SHP77 treated with DMSO at 0.1 percent for 48 hours (cell line): ENCODE measurements at places on chromosomes 7 and 10.

DNA sequence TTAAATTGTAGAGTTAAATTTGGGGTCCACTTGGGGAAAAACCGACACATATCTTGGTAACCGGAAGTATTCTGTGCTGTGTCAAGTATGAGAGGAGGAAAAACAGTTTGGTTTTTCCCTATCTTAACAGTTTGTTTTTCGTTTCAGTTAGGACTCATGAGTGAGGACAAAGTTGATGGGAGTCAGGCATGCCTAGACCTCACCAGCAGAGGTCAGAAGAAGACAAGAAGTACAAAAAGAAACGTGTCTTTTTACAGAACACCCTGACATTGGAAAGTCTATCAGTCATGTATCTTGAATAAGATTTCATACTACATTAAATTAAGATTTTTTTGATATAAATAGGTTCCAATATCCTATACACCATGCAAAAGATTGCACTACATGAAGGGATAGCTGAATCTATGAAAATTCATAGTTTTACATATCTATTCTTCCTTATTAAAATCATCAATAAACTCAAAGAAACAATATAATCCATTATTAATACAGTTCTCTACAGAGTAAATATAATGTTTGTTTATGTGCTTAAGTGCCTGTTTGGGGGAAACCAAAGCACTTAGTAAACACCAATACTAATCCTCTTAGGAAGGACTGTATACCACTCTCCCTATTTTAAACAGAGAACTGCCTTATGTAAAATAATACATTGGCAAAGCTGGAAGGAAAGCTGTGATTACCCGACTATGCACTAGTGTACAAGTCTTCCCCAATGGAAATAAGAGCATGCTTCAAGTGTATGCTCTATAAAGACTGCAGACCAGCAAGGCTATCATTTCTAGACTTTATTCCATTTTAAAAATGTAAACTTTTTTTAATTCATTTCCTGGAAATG, 95.6 kb downstream of the USP6NL start:
- DNase-seq, result peak; percentile 19

DNA sequence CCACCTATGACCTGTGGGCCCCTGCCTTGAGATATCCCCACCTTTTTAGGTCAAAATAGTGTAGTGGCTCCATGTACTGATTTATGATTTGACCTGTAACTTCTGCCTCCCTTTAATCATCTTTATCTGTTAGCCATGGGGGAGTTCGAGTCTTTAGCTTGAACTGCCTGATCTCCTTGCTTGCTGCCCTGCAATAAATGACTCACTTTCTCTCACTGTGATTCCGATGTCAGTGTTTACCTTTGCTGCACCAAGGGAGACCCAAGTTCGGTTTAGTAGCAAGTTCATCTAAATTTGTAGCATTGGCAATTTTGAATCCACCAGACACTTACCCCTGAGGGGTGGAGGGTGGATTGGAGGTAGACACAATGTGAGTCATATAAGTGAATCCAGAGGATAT, 814.6 kb upstream of the AUTS2 start:
- no peak for DNase-seq

DNA sequence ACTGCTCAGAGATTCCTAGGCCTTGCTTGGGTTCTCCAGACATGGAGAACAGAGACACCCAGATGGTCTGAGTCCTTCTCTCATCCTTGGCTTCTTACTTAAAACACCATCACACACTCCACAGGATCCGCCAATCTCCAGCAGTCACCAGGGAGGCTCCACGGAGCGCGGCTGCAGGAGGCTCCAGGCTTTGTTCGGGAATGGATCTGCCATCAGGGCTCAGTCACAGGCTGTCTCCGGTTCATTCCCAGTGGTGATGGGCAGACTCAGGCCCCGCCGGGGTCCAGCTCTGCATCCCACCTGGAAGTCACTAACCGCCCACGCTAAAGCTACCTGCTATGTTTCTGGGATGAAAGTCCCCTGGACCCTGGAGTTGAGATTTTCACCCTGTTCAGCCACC, 312.9 kb downstream of the TCERG1L start:
- DNase-seq, result no peak

DNA sequence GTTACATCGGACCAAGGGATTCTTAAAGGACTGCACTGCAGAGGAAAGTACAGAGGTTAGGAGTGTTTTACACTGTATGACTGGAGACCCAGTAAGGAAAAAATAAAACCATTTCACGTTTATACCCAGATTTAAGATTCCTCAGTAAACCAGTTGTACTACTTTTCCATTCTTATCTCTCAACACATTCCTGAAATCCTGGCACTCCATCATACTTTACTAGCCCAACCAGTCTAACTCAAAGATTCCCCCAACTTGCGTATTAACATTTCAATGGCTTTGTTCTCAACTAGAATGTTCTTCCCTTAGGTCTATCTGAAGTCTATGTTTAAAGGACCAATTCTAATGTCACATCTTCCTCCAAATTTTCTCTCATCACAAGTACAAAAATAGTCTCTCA, 8.0 kb downstream of the CCDC186 start:
- no peak for DNase-seq

DNA sequence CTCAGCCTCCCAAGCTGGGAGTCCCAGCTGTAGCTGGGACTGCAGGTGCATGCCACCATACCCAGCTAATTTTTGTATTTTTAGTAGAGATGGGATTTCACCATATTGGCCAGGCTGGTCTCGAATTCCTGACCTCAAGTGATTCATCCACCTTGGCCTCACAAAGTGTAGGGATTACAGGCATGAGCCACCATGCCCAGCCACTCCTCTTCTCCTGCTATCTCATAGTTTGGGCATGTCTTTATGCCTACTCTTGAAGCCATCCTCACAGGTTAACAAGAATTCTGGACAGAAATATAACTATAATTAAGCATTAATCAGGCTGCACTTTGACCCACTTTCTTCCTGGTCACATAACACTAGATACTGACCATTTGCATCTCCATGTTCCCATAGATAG, 28.6 kb upstream of the C10orf67 start:
- DNase-seq, result no peak

GRCh38 chr10:114053946-114054345, 10.3 kb downstream of the ADRB1 start:
- DNase-seq, result no peak

GRCh38 chr10:95354110-95354509, 63.3 kb upstream of the PDLIM1 start:
- no peak for DNase-seq

DNA sequence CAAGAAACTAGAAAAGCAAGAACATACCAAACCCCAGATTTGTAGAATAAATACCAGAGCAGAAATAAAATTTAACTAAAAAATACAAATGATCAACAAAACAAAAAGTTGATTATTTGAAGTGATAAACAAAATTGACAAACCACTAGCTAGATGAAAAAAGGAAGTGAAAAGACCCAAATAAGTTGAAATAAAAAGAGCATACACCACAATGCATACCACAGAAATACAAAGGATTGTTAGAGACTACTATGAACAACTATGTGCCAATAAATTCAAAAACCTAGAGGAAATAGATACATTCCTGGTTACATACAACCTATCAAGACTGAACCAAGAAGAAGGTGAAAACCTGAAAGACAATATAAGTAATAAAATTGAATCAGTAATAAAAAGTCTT, 333.4 kb downstream of the SH2D4B start:
- no peak for DNase-seq

DNA sequence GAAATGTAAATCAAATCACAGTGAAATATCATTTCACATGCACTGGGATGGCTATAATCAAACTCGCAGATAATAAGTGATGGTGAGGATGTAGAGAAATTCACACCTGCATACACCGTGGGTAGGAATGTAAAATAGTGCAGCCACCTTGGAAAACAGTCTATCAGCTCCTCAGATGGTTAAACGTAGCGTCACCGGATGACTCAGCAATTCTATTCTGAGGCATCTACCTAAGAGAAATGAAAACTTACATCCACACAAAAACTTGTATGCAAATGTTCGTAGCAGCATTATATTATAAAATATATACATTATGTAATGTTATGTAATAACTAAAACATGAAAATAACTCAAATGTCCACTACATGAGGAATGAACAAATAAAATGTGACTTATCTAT, 38.9 kb downstream of the SH3PXD2A start:
- DNase-seq, result no peak

GRCh38 chr7:148461392-148462179, 129.0 kb upstream of the C7orf33 start:
- DNase-seq, result no peak

GRCh38 chr10:76554478-76554877, 1083.1 kb downstream of the KCNMA1 start:
- no peak for DNase-seq

GRCh38 chr7:2049782-2050510, 182.8 kb downstream of the MAD1L1 start:
- no peak for DNase-seq

DNA sequence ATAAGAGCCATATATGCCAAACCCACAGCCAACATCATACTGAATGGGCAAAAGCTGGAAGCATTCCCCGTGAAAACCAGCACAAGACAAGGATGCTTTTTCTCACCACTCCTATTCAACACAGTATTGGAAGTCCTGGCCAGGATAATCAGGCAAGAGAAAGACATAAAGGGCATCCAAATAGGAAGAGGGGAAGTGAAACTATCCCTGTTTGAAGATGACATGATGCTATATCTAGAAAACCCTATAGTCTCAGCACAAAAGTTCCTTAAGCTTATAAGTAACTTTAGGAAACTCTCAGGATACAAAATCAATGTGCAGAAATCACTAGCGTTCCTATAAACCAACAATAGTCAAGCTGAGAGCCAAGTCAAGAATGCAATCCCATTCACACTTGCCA, 23.8 kb upstream of the STARD3NL start:
- DNase-seq, result no peak

- DNase-seq, result no peak
These were observed 3.5 kb downstream of the OAT start for GRCh38 chr10:124415210-124415609.

- DNase-seq, result no peak
These were observed 62.4 kb downstream of the ARHGAP12 start for GRCh38 chr10:31866118-31866670.
